ENCODE measurements at places on chromosomes 2 and 18.

DNA sequence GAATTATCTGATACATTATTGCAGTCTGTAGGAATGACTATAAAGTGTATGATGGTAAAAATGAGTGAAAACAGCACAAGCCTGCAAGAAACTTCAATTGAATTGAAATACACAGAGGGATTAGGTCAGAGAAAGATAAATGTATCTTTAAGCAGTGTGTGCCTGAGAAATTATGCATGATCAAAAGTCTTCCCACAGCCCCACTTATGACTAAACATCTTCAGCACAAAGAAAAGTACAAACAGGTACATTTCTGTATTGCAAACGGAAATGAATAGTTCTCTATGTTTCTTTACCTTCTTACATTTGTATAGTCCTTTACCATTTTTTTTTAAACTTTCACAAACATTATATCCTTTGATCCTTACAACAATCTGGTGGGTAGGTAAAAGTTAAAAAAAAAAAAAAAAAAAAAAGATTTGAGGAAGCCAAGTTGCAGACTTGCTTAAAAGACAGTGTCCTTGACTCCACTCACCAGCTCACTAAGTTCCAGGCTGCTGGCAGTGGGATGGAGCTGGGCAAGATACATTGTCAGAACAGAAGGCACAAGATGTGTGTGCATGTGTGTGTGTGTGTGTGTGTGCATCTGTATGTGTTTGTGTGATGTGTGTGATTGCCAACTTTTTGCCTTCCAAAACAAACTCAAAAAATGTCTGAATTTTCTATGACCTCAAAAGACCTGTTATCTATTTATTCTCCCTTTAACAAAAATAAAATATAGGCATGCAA is 423.7 kb upstream of the ACVR2A start:
- DNase-seq, result no peak

DNA sequence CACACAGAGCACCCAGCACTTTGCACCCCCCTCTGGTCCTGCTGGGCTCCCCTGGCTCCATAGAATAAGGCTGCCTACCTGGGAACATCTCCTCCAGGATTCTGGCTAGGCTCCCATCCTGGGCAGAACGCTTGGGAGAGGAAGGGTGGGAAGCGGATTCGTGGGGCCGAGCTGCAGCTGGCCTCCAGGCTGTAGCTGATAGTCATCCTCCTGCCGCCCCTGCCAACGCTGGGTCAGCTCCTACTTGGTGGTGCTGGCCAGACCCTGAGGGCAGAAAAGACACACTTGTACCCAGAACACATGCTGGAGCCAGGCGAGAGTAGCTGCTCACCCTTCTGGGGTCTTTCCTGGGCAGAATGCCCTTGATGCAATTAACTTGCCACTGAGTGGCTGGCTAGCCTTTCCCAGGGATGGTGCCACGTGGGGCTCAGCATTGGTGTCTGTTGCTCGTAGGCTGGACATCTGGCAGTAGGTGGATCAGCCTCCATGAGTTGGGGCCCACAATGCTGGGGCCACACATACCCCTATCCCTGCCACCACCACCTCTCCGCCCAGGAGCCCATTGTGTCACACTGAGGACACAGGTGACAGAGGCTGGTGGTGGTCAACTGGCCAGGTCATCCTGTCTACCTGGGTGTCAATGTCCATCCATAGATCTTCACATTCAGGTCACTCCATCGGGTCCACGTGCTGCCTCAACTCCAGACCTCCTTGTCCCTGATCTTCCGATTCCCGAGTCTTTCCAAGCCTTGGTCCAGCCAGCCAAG is 112.8 kb downstream of the NDUFA10 start:
- DNase-seq, result no peak

- DNase-seq, result peak; percentile 49
These were observed 48.3 kb downstream of the CABLES1 start for GRCh38 chr18:23183411-23184150.

- no peak for DNase-seq
These were observed 301.1 kb upstream of the SMIM21 start for GRCh38 chr18:75728621-75729020.

GRCh38 chr2:46350029-46350689 is 53.0 kb downstream of the EPAS1 start:
- DNase-seq, result no peak

GRCh38 chr2:130728007-130728454 is 839 bp upstream of the GPR148 start:
- DNase-seq, result no peak

GRCh38 chr18:57915248-57915647 is 112.1 kb upstream of the ATP8B1 start:
- DNase-seq, result peak; percentile 67

DNA sequence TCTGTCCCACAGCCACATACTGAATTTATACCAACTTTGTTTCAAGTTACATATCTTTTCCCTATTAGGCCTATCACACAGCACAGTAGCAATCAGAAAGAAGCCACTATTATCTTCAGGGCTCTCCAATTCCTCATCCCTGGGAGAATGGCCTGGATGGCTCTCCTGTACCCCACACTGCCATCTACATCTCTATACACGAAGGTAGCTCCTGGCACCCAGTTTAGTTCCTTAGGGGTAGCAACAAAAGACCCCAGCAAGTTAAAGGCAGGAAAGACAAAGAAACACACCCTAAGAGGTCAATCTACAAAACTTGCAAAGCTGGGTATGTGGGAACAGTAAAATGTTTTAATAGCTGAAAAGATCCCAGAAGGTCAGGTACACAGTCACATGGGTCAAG is 39.9 kb downstream of the PAIP2B start:
- DNase-seq, result no peak

DNA sequence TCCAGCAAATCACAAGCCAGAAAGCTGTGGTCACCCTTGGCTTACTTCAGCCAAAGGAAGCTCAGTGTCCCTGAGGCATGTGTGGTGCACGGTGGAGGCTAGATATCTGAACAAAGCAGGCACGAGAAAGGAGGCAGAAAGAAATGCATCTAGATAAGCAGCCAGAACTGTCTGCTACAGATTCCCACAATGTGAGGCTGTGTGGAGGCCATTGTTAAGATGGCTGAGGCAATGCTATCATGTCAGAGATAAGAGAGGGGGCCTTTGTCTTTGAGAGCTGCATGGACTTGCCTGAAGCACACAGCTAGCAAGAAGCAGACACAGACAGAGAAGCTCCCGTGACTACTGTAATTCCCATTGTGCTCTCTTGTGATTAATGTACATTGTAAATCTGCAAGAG is 110.5 kb upstream of the LYPD6 start:
- DNase-seq, result no peak

DNA sequence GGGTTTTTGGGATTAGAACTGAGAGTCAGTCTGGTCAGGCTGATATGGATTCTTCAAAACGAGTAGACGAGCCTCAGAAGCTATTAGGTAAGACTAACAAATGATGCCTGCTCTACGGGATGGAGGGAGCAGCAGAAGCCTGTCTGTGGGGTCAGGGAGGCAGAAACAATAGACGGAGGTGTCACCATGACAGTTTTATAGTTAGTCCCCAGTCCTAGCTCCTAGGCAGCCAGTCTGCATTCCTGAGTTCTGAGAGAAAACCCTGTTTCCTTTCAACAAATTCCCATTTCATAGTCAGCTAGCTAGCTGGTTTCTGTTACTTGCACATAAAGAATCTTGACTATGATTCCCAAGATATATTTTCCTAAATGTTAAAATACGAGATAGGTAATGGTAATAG is 542.1 kb downstream of the PID1 start:
- DNase-seq, result peak; percentile 9

DNA sequence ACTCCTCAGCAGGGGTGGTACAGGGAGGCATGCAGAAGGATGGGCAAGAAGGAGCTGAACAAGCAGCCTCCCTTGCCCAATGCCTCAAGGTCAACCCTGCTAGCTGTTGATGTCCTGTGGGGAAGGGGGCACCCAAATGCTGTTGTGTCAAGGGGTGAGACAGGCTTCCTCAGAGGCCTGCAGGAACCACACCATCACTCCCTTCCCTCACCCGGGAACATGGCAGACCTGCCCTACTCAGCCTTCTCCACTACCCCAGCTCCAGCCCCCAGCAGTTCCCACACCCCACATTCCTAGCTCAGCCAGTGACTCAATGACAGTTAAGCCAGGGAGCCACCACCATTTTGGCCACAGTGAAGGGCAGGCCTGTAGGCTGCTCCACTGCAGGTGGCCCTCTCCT is 53.9 kb upstream of the RMP24 start:
- no peak for DNase-seq

DNA sequence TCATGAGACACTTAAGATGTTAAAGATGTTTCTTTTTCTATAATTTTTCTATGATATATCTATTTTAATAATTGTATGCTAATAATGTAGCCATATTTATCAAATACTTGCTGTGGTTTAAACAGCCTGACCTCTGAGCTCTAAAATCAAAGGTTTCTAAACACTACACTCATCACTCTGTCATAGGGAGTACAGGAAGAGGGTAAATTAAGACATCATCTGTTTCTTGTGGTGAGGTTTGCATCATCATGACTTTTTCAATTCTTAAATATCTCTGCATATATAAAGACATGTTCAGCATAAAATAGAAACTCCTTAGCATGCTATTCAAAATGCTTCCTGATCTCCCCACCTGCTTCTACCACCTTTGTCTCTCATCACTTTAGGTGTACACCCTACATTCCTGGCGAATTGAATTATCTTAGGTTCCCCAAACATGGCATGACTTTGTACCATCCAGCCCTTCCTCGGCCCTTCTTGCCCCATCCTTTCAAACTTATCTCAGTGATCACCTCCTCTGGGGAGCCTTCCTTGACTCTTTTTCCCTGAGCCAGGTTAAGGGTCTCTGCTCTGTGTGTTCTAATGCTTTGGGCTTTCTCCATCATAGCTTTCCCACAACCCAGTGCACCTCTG is 105.3 kb upstream of the TTN start:
- DNase-seq, result no peak

- peak; percentile 16 for DNase-seq
These were observed 427 bp downstream of the RBKS start for GRCh38 chr2:27889774-27890145.

- DNase-seq, result no peak
These were observed 126.9 kb upstream of the NCK2 start for GRCh38 chr2:105617631-105618350.

DNA sequence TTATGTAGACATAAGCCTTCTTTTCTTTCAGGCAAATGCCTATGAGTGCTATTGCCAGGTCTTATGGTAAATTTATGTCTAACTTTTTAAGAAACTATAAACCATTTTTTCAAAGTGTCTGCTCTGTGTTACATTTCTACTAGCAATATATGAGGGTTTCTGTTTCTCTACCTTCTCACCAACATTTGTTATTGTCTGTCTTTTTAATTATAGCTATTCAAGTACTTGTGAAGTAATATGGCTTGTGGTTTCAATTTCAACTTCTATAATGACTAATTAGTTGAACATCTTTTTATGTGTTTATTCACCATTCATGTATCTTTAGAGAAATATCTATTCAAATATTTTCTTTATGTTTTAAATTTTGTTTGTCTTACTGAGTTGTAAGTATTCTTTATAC is 213.1 kb upstream of the MC4R start:
- DNase-seq, result no peak

DNA sequence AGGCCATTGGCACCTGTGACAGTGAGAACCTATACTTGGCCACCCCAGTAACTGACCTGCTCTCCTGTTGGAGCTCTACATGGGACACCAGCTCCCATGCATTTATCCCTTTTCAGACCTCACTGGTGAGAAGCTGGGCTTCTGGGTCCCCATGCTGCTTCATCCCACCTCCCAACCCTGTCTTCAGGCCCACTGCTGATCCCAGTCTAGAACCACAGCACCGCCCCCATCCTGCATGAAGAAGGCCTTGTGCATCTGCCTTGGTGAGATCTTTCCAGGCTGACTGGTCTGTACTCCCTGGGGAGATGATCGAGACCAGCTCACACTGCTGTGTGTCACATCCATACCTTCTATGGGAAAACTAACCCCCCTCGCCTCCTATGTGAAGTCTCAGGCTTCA is 22.7 kb downstream of the TTC32 start:
- no peak for DNase-seq

DNA sequence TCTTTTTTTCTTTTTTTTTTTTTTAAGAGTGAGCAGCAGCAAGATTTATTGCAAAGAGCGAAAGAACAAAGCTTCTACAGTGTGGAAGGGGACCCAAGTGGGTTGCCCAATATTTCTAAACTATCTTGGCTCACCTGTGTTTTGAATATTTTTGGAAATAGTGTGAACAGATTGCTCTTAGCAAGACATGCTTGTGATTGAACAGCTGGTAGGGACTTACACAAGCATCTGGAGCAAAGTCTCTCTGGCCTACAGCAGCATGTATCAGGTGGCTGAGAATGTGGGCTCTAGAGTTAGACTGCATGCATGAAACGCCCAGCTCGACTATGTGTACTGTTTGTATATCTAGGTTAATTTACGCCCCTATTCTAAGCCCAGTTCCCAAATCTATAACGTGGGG is 40.3 kb upstream of the FBXO11 start:
- no peak for DNase-seq

GRCh38 chr18:486929-487740 is 13.4 kb downstream of the COLEC12 start:
- no peak for DNase-seq

DNA sequence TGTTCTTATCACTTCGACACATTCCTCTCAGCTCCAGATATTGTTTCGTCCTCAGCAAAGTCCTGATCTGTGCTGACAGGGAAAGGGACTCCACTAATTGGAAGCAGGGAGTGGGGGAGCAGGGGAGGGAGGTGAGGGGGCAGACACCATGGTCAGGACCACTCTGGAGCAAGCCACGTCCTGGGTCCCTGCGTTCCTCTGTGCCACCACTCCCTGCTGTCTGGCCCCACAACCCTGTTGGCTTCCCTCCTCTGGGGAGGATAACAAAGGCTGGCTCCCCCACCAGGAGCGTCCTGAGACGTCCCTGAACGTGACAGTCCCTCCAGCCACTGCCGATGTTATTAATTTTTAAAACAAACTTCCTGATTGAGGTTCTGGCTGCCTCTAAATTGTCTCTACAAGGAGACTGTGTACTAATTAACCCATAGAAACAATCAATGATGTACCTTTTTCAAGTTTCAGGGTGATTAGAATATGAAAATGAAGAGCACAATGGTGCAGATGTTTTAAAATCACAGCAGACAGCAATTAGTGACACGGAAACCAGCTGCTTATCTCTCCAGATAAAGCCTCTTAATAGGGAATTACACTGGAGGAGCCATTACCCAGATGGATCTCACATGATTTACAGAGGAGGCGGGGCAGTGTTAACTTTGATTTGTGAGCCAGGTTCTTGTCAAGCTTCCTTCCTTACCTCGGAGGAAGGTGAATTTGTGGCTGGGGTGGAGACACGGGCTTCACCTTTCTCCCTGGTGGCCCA is 257.5 kb downstream of the SETBP1 start:
- DNase-seq, result no peak

DNA sequence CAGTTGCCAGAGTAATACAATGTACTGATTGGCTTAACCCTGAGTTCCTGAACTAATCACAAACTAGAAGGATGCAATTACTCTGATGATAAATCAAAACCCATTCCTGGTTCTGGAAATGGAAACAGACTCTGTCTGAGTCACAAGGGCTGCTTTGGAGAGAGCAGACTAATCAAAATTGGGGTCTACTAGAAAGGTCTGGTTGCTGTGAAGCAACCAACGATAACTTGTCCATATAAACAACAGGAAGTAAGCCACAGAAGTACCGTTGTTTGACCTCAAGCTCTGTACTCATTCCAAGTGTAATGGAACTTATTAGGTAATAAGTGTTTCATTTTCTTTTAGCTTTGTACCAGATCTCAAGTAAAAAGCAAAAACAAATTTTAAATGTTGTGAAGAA is 49.7 kb downstream of the RASGRP3 start:
- DNase-seq, result peak; percentile 29

Measured in adipocyte (in vitro differentiated cells).